ENCODE measurements at places on chromosomes 6 and 20. TPM values are rescaled to one million over a fixed set of nuclear protein-coding genes. Genes with fewer than 3 reads are reported as not detected.

SLC17A2 gene
- total RNA-seq: not detected

RTEL1 gene
- 9.2 TPM for total RNA-seq

C6orf15 gene
- not detected for total RNA-seq

SAMD3 gene
- 11.8 TPM for total RNA-seq

PPIL6 gene
- 6.9 TPM for total RNA-seq

LAMA4 gene
- 421 TPM for total RNA-seq

TSPO2 gene
- not detected for total RNA-seq

DCDC2 gene
- 0.14 TPM for total RNA-seq

SESN1 gene
- total RNA-seq: 23.9 TPM

TRIM15 gene
- total RNA-seq: not detected

TREML1 gene
- not detected for total RNA-seq

TMEM200A gene
- 35.3 TPM for total RNA-seq

KIF6 gene
- under 0.01 TPM for total RNA-seq

All from smooth muscle cell of bladder (primary cell).